Large intestine (tissue), 12 donors: ENCODE measurements at places on chromosomes 7 and 10. TPM values are rescaled to one million over a fixed set of nuclear protein-coding genes. Genes with fewer than 3 reads are reported as not detected.

The ALOX5 gene
- 17.6 TPM for polyA plus RNA-seq

The OPN4 gene
- not detected for polyA plus RNA-seq

The HOXA7 gene
- polyA plus RNA-seq = 2.3 TPM

The GIMAP7 gene
- polyA plus RNA-seq = 14.7 TPM

The ACSL5 gene
- polyA plus RNA-seq = 361 TPM

The ZNF786 gene
- 8.5 TPM for polyA plus RNA-seq
